IPS DF 6.9 (cell line): ENCODE measurements at places on chromosomes 3 and 15.

DNA sequence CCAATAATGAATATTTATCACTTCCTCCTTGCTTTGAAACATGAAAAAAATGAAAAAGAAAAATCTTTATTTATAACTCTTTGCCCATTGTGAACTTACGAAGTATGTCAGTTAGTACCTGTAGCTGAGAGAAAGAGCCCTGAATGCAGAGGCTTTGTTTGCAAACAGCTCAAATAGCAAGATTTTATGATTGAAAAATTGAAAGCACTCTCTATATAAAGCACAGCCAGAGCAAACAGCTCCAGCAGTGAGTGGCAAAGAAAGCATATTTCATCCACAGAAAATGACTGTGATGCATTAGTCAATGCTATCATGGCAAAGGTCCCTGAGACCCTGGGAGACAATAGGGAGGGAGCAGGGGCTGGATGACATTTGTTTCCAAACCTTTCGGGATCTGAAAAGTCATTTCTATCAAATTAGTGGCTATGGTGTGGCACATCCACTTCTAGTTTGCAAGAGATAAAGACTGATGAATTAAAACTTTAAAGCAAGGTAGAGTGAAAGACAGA, 576.1 kb downstream of the OTOL1 start:
- DNase-seq, result no peak

- DNase-seq, result no peak
Observed at GRCh38 chr15:95277266-95277665, 1045.9 kb downstream of the MCTP2 start.

DNA sequence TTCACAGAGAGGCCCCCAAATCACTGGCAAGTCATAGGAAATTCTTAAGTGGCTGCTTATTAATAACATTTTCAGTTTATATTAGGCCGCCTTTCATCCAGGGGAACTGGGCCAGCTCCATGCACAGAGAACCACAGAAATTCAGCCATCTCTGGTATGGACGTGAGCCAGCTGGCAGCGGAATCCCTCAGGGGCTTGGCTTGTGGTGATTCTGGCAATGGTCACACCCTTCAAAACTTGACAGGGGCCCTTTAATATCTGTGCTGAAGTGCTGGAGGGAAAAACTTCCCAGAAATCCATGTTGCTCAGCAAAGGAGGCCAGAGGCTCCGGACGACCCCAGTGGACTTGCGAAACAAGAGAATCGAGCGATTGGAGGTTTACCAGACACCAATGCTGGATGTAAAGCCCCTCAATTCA, 11.3 kb downstream of the PRICKLE2 start:
- DNase-seq, result no peak

GRCh38 chr15:90015294-90015693, 14.2 kb downstream of the ZNF710 start:
- no peak for DNase-seq

DNA sequence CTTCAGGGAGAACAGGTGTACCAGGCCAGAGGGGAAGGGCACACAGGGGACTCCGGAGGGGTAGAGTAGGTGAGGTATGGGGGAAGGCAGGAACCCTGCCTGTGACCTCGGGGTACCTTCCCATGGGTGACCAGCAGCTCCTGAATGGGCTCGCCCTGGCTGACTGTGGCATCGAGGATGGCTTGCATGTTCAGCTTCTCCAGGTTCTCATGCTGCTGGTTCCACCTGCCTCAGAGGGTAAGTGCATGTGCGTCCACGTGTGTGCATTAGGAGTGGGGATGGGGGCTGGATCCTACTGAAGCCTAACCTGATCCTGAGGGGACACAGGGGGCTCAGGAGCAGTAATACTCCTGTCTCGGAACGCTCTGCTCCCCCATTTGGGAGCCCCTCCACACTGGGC, 524 bp downstream of the ZMYND10 start:
- DNase-seq, result no peak

GRCh38 chr3:149941946-149942345, 28.7 kb downstream of the PFN2 start:
- DNase-seq, result no peak

DNA sequence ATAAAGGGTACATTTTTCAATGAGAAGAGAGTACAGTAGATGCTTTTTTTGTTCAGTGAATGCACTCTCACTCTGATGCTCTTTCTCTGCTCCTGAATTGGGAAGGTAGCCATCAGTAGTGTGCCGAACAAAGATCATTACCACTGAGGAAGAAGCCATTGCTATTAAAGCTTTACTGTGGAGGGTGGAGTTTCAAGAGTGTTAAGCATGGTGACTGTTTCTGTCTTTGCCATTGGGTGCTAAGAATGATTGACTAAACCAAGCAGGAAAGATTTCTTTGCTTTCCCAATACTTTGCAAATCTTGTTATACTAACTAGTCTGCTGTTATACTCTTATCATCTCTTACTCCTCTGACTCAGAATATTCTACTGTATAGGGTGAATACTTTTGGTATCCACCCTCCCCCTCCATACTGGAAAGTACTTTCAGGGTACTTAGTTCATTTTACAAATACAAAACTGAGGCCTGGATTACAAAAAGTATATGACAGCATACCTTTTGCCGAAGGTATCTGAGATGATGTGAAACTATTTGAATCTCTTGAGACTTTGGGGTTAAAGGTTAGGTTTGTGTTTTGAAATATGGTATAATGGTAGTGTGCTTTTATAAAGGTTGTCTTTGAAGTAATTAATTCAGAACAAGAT, 1.7 kb downstream of the RAB11A start:
- DNase-seq, result no peak

DNA sequence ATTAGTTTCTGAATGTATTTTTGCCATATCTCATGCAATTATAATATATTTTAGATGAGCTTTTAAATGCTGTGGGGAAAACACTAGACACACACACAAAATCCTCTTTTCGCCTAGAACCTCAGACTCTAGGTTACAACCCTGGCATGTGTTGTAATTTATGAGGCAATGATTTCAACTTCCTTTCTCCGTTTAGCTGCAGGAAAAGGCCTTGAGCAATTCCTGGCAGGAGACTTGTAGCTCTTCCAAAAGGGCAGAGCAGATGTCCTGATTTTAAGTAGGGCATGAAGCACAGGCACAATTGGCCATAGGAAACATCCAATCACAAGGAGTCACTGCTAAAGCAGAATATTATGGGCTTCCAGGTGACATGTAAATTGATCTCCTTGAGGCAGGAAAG, 82.0 kb downstream of the GPR156 start:
- no peak for DNase-seq

- no peak for DNase-seq
Observed at GRCh38 chr15:89457086-89457485, 39.3 kb downstream of the RHCG start.

DNA sequence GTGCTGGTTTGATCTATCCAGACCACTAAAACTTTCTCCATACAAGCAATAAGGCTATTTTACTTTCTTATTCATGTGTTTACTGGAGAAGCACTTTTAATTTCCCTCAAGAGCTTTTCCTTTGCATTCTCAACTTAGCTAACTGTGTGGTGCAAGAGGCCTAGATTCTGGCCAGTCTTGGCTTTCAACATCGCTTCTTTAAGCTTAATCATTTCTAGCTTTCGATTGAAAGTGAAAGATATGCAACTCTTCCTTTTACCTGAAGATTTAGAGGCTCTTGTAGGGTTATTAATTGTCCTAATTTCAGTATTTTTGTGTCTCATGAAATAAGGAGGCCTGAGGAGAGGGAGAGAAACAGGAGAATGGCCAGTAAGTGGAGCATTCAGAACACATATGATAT, 234.8 kb upstream of the GADL1 start:
- DNase-seq, result no peak

GRCh38 chr3:67661089-67661488, 6.7 kb upstream of the SUCLG2 start:
- DNase-seq, result no peak

DNA sequence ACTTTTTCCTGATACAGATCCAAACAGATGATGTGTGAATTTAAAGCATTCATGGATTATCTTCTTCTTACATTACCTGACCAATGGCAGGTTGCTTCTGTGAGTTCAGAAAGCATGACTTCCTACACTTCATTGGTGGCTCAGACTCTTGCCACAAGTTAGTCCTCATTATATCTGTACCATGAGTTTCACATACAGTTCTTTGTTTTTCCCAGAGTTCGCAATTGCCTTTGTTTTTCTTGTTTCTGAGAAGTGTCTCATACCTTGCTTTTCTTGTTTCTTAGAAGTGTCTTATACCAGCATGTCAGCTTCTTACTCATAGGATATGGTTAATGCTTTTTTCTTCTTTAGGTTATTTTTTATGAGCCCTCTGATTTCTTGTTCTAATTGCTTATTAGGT, 133.8 kb upstream of the TLE3 start:
- no peak for DNase-seq

DNA sequence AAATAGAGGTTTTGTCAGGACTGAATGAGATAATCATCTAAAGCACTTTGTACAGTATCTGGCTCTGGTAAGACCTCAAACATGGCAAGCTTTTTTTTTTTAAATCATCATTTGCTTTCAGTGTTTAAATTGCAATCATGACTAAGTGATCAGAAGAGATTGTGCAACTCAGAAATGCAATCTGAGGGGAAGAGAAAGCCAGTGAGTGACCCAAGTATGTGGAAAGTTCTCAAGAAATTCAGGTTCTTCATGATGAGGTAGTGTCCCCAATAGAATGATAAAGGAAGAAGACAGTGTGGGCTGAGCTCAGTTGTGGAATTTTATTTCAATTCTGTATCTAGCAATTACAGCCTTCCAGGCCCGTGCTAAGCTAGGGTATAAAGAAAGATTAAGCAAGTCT, 132.2 kb upstream of the TBC1D5 start:
- no peak for DNase-seq

GRCh38 chr3:61177450-61177849, 73.8 kb downstream of the FHIT start:
- DNase-seq, result no peak

DNA sequence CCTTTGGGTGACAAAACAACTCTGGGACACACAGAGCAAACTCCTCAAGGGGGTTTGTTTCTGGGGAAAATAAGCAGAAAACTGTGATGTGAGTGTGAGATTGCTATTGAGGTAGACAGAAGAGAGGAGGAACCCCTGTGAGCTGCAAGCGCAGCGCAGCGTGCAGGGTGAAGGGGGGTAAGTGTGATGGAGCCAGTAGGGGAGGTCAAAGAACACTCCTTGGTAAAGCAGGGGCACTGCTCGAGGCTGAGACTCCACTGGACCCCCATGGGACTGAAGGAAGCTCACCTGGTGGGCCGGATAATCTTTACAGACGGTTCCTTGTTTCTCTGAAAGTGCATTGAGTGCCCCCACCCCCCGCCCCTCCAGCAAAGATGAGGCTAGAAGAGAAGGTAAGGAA, 7.5 kb downstream of the INAFM2 start:
- DNase-seq, result no peak

GRCh38 chr3:68515237-68515636, 417.1 kb downstream of the TAFA4 start:
- DNase-seq, result no peak

GRCh38 chr15:101070502-101071273, 151.5 kb downstream of the LRRK1 start:
- no peak for DNase-seq

- no peak for DNase-seq
Observed at GRCh38 chr3:94226078-94226477, 163.2 kb downstream of the NSUN3 start.

DNA sequence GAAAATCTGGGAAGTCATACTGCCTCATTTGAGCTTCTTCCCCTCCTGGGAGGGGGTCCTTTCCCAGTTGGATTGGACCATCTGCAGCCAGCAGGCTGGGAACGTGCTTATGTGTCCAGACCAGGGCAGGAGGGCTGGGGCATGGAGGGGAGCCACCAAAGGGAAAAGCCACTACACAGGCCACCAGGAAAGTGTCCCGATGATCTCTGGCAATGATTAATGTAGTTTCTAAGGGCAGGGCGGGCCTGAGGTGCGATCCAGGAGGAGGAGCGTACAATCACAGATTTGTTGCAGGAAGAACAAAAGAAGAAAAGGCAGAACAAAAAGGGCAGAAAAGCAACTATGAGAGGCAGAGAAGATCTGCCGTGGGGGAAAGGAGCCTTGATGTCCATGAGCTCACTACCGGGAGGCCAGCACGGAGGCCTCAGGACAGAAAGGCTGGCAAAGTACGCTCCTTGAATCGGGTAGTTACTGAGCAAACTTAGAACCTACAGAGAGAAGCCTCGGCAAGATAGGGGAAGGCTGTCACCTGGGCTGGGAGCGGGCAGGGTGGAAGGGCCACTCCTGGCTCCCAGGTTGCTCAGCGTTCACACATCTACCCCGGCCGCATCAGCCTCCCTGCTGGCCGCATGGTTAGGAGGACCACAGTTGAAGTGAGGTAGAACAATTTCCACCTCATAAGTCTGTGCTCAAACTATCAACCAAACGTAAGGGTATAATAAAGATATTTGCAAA, 79.5 kb upstream of the PCSK6 start:
- DNase-seq, result no peak

DNA sequence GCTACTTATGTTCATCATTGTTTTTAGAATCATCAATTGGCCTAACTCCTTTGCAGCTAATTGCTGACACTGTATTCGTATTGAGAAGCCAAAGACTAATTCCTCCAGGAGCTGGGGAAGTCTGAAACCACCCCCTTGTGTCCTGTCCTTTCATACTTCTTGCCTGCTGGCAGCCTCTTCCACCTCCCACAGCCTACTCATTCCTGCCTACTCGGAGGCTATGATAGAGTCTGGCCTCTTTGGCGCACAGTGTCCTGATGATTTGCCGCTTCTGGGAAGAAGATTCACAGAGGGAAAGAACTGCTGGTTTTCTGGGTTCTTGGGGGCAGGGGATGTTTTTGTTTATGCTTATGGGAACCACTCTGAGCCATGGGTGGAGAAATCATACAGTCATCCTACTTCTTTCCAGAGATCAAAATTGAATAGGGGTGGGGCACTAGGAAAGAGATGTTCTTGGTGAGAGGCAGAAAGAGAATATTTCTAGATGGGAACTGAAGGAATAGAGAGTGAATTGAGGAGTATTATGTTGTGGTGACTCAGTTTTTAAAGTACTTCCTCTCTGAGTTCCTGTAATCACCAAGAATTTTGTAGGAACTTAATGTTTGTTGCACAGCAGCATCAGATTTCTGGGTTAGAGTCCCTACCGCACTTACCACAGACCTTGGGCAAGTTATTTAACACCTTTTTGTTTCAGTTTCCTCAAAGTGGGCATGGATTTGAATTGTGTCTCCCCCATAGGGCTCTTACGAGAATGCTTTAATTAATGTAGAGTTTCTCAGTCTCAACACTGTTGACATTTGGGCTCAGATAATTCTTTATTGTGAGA, 22.1 kb upstream of the SCAANT1 start:
- no peak for DNase-seq

DNA sequence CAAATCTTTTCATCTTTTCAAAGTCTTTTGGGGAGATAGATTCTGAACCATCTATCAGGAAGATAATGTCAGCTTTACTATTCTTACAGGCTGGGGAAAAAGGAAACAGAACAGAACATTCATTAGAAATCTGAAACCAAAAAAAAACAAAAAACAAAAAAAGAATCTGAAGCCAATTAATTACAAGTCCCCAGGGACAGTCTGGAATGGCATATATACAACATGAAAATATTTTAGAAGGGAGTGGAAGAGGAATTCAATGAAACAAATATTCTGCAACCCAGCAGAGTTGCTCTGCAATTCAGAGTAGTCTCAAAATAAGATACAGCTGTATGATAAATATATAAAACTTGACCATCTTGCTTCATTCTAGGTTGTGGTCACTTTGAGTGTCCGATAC, 41.7 kb upstream of the CAPN7 start:
- no peak for DNase-seq

- no peak for DNase-seq
Observed at GRCh38 chr15:80395616-80396015, 8.6 kb upstream of the ARNT2 start.
